ENCODE measurements at places on chromosomes 13 and 19.

DNA sequence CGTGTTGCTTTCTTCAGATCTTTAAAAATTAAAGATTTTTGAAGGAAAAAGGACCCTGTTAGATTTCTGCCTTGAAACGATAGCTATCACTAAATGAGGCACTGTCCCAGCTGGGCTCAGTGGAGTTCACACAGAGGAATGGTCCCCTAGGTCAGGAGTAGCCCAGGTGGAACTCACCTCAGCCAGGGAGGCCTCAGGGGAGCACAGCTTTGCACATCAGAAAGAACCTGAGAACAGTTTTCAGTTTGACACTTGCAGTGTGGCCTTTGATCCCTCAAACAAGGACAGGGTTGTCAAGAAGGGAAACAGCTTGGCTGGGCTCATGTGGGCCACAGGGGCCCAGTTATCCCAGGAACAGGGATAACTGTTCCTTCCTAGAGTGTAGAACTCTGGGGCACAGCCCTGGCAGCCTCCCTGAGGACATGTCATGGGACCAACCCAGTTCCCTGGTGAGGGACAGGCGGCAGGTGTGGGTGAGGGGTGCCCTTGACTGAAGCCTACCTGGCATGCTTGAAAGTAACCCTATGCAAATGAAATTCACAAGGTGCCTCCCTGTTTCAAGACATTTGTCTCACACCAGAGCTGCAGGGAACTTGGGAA, 59.4 kb downstream of the CHST8 start:
- no peak for DNase-seq

DNA sequence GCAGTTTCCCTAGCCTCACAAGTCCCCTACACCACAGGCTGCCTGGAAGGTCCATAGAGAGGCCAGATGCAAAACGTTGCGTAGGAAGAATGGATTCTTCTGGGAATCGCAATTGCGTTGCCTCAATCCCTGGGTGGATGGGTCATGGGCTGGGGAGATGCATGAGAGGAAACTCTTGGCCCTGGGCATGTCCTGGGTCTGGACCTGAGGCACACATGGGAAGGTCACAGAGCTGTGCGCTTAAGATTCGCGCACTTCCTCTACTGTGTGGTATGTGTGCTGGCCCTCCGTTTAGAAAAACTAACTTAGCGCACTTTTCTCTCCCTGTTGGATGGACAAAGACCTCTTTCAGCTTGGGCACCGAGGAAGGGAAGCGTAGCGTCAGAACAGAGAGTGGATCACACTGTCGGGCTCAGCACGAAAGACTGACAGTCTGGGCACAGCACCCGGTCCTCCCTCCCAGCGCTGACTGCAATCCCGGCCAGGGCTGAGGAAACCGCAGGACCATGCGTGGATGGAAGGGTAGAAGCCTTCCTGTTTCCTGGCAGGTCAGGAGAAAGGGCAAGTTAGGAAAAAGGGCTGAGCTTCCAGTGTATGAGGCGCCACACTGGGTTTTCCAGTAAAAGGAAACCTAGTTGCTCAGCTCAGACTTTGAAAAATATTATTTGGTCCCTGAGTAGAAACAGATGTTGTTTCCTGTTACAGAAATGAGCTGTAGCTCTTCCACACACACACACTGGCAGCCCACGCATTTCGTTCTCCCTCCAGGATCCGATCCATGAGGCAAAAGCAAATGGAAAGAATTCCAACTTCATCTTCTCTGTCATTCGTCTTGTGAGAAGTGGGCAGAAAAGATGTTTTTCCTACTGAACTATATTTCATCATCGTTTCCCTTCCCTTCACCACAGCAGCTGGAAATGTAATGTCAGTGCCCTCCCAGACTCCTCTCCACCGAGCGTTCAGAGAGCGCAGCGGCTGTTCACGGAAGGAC, 86.0 kb downstream of the ING1 start:
- no peak for DNase-seq

- no peak for DNase-seq
Measured at GRCh38 chr13:26459276-26460131, 98.0 kb upstream of the WASF3 start.

- peak; percentile 52 for DNase-seq
Measured at GRCh38 chr13:49436890-49437289, 7.0 kb downstream of the CAB39L start.

DNA sequence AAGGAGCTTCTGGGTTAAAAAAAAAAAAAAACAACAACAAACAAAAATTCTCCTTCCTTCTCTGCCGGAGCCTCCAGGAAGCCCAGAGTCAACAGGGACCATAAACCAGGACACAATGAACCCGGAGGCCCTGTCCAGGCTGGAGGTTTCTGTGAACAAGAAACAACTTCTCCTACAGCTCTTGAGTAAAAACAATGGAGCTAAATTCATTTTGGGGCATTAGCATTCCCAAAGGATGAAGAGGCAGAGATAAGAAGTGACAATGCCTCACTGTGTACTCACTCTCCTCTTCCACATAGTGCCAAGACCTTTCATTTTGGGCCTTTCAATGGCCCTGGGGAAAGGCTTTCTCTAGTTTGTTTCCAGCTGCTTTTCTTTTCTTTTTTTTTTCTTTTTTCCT, 9.0 kb downstream of the RHPN2 start:
- no peak for DNase-seq

DNA sequence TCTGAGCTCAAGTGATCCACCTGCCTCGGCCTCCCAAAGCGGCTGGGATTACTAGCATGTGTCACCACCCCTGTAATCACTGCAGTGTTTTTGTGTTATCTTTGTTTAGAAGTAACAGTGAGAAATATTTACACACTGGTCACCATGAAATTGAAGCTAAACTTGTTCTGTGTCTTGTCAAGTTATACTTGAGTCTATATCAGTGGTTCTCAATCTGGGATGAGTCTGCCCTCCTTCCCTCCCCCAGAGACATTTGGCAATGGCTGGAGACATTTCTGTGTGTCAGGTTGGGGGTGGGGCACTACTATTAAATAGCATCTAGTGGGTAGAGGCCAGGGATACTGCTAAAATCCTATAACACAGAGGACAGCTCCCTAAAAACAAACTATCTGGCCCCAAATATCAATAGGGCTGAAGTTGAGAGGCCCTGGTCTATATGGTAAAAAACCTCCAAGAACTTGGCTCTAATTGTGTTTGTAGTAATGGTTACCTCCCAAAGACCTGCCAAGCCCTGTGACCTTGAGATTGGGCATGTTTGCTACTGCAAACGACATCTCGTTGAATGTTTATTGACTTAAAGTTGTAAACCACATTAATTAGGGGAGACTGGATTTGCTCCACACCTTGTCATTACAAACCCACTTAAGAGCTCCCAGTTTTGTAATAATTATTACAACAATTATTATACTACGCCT, 6.9 kb downstream of the CTU1 start:
- DNase-seq = no peak

DNA sequence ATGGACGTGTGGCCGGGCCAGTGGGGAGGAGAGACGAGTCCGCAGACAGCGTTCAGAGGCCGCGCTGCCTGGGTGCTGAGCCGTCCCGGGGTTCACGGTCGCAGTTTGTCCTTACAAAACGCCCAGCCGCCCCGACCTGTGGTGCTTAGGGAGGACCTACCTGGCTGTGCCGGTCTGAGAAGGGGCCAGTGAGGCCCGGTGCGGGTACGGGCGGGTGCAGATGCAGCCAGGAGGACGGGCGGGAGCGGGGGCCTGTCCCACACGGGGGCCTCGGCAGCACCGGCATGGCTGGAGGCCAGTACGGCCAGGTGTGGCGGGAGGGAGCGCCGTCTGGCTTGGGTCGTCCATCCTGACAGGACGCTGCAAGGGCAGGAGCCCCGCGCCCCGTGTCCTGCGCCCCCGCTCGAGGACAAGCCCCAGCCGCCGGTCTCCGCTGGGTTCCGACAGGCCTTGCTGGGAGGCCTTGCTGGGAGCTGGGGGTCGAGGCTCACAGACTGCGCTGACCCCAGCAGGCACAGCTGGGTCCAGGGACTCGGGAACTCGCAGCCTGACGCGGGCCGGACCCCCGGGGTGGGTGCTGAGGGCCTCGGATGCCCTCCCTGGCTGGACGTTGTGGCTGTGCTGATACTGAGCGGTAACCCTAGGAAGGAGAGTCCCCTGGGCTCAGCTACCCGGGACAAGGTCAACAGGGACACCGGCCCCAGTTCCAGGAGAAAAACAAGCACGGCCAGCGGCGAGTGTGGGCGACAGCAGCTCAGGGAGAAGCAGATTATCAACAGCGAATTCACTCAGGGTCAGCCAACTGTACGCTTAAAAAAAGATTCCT, 5.3 kb upstream of the PROZ start:
- no peak for DNase-seq

GRCh38 chr13:107395927-107396662, 819.2 kb downstream of the LIG4 start:
- no peak for DNase-seq

DNA sequence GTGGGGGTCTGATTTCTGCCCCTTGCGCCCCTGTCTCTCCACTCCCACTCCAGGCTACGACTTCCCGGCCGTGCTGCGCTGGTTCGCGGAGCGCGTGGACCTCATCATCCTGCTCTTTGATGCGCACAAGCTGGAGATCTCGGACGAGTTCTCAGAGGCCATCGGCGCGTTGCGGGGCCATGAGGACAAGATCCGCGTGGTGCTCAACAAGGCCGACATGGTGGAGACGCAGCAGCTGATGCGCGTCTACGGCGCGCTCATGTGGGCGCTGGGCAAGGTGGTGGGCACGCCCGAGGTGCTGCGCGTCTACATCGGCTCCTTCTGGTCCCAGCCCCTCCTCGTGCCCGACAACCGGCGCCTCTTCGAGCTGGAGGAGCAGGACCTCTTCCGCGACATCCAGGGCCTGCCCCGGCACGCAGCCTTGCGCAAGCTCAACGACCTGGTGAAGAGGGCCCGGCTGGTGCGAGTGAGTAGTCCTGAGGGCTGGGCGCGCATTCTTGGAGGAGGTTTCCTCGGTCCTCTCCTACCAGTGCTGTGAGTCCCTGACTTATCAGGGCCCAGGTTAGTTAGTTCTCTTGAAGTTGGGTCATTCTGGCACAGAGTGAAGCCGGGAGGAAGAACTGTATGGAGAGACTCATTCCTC, 12.7 kb downstream of the EHD2 start:
- DNase-seq = no peak

- DNase-seq = no peak
Measured at GRCh38 chr13:112675366-112675756, 14.5 kb upstream of the ATP11A start.

GRCh38 chr19:56740501-56740900, 68.9 kb upstream of the ZNF835 start:
- DNase-seq = no peak

DNA sequence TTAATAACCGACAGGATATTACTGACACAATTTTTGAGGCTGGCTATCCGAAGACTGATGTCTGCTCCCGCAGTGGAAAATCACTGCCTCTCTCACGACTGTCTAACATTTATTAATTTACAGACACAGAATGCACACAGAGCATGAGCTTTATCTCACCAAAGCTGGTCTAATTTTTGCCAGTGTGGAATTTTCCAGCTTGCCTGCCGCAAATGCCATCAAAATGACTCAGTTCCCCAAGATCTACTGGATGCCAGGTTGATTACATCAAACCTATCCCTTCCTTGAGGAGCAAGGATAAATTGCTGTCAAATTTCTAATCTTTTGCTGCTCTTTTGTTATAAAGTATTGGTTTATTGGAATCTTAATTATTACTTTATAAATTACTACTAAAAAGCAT, 1775.1 kb upstream of the PCDH20 start:
- DNase-seq = no peak

DNA sequence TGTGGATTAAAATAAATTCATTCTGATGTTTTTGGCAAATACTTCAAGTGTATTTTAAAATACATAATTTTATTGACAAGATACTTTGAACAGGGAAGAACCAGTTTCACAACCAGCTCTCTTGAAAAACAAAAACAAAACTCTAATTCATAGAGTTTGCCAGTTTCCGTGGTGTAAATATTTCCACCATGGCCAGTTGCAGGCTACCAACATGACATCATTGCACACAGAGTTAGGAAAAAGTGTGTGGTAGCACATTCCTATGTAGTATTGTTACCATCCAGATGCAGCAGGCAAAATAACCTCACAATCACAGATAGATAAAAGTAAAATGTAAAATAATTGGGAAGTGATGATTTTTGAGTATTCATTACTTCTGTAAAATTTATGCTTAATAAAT, 7.7 kb upstream of the RNF113B start:
- no peak for DNase-seq

- no peak for DNase-seq
Measured at GRCh38 chr19:7801020-7801570, 28.9 kb upstream of the EVI5L start.

DNA sequence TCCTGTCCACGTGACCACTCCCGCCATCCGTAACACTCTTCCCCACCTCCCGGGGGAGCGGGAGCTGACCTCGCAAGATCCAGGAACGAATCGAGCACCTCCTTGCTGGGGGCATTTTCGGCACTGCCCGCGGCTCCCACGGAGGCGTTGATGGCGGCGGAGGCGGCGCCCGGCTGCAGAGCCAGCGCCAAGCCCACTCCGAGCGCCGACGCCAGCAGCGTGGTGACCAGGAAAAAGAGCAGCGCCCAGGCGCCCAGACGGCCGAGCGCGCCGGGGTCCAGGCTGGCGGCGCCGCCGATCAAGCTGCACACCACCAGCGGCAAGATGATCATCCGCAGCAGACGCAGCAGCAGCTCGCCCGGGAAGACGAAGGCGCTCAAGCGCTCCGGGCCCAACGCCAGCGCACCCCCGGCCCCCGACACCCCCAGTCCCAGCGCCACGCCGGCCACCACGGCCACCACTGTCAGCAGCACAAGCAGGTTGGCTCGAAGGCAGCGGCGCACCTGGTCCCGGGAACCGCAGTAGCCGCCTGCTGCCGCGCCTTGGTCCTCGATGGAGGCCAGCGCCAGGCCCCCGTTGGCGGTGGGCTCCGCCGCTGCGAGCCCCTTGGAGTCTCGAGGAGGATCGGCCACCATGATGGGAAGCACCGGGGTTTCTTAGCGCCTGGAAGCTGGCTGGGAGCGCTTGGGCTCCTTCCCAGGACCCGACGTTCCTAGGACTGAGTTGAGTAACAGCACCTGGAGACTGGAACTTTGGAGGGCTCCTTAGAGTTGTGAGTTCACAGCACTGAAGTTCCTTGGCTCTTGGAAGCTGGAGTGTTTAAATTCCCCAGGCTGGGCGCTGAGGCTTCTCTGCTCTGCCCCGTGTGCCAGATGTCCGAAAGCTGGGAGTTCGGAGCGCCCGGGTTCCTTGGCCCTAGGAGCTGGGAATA, 798 bp downstream of the SLC1A5 start:
- DNase-seq = no peak

DNA sequence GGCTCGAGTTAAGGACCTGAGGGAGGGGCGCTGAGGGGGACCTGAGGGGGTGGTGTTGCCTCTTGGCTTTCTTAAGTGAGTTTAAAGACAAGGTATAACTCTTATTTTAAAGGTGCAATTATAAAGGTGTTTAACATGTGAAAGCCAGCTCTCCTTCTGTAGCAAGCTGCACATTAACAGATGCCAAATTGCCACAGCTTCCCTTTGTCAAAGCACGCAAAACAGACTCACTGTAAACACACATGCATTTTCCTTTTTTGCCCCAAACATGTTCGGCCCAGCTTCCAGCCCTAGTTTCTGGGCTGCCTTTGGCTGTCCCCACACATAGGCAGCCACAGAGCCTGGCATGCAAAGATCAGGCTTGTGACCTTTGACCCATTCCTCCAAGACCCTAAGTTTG, 111.9 kb downstream of the SLC7A1 start:
- no peak for DNase-seq

GRCh38 chr19:49932731-49933131, 3.4 kb upstream of the NUP62 start:
- no peak for DNase-seq

- no peak for DNase-seq
Measured at GRCh38 chr13:41459432-41460073, 2.2 kb downstream of the RGCC start.

- no peak for DNase-seq
Measured at GRCh38 chr19:5321066-5321642, 19.5 kb downstream of the PTPRS start.

GRCh38 chr13:110116072-110116487, 190.9 kb downstream of the COL4A1 start:
- no peak for DNase-seq

Measured in AML-193 (cell line).